ENCODE measurements at places on chromosomes 5 and 9. TPM values are rescaled to one million over a fixed set of nuclear protein-coding genes. Genes with fewer than 3 reads are reported as not detected.

DNA sequence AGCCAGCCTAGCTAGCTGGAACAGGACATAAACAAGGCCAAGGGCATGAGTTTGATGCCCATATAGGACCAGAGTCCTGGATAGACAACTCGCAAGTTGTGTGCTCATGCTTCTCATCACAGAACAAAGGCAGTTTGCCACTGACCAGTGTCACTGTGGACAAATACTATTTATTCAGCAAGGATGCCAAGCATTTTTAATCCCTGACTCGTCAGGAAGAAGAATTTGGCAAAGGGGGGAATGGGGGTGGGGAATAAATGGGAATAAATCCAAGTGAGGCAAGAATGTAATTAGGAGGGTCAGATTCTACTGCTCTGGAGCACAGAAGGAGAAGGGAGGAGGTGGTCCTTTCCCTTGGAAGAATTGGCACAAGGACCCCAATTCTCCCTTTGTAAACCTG is 46.8 kb upstream of the ANKRD55 start:
- no peaks in the 10 kb centered on the region for H3K4me1 ChIP-seq
- H3K27me3 ChIP-seq = no peaks in the 10 kb centered on the region
- H3K36me3 ChIP-seq = no peaks in the 10 kb centered on the region
- no peak for DNase-seq
- no peak overlapping the region for H3K27ac ChIP-seq

DNA sequence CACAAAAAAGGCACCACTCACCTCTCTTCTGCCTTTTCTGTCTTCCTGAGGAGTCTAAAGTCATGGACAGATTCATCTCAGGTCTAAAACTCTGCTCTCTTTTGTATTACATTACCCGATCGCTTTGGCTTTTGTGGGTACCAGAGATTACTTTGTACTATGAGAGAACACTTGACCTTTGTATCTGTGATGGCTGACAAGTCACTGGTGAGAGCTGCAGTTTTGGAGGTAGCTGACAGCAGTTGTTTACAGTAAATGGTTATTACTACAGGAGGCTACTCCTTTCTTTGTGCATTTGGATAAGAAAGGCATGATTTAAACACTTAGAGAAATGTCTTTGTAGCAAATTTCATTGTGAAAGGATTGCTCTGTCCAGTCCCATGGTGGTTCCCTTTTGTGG is 307.3 kb downstream of the FBXL17 start:
- no peak for DNase-seq
- no peaks in the 10 kb centered on the region for H3K27me3 ChIP-seq
- H3K4me1 ChIP-seq = no peaks in the 10 kb centered on the region
- H3K36me3 ChIP-seq = no peaks in the 10 kb centered on the region

DNA sequence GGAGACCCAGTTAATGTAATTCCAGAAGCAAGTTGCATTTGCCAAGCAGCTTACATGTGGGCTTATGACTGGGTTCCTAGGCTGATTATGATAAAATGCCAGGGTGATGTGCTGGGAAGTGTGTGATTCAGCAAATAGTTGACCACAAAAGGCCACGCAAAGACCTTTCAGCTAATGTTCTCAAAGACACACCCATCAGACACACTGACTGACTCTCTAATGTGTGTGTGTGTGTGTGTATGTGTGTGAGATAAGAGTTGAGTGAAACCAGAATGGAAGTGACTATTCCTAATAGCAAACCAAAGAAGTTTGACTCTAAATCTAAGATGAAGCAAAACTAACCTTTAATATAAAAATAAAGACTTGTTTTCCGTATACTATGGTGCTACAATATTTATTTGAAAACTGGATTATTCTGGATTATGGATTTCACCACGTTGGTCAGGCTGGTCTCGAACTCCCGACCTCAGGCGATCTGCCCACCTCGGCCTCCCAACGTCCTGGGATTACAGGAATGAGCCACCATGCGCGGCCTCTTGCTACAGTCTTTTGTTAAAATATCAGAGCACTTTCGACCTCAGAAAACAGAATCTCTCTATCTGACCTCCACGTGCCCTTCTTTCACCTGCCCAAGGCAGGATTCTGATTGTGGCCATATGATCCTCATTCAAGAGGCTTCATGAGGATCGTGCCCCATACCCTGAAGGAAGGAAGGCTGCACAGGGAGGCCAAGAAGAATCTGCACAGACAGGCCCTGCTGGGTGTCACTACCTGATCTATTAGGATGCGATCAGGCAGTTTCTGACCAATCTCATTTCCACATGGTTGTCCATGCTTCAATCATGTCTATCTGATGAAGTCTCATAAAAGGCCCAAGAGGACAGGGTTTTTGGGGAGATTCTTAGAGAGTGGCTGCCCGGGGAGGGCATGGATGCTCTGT is 75.6 kb downstream of the USP20 start:
- H3K36me3 ChIP-seq = peaks cover 12% of the 10 kb centered on the region
- H3K27ac ChIP-seq = no peak overlapping the region
- no peaks in the 10 kb centered on the region for H3K4me1 ChIP-seq

GRCh38 chr5:133398646-133399101 is 213.7 kb downstream of the FSTL4 start:
- H3K36me3 ChIP-seq = no peaks in the 10 kb centered on the region
- DNase-seq = no peak
- H3K4me3 ChIP-seq = no peak overlapping the region

FRRS1L gene
- 0.85 TPM for polyA plus RNA-seq

PCSK1 gene
- polyA plus RNA-seq = 7.1 TPM

DNA sequence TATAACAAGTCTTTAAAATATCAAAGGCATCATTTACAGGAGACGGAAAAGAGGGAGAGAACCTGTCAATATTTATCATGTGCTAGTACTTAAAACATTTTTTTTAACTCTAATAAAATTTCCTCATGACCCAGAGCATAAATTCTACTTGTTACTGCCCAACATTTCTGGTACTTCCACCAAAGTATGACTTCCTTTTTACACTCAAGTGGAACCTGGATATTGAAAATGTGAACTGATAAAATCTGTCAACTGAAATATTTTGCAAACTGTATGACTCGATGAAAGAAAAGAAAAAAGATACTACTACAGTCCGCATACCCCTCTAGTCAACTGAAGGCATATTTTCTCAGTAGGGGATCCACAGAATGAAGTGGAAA is 37.1 kb downstream of the FAM13B start:
- H3K27me3 ChIP-seq = no peaks in the 10 kb centered on the region
- DNase-seq = no peak
- H3K4me3 ChIP-seq = no peak overlapping the region
- peaks cover 3% of the 10 kb centered on the region for H3K36me3 ChIP-seq
- H3K27ac ChIP-seq = no peak overlapping the region

GRCh38 chr5:96528826-96529474 is 95.9 kb upstream of the PCSK1 start:
- no peak for DNase-seq
- no peaks in the 10 kb centered on the region for H3K27me3 ChIP-seq
- H3K4me1 ChIP-seq = no peaks in the 10 kb centered on the region
- H3K27ac ChIP-seq = no peak overlapping the region

ARHGEF37 gene
- 3.8 TPM for polyA plus RNA-seq

DNA sequence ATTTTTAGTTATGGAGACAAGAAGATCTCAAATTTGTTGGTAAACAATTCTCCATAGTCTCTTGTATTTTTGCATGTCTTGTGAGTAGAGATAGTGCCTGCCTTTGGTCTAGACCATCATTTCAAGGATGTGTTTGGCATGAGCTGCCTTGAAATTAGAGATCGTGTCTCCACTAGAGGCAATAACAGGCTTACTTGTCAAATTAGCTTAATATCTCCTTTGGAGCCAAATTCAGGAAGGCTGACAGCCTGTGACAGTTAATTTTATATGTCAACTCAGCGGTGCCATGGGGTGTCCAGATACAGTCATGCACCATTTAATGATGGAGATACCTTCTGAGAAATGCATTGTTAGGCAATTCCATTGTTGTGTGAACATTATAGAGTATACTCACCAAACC is 24.8 kb upstream of the PRDM9 start:
- no peak overlapping the region for H3K4me3 ChIP-seq
- no peaks in the 10 kb centered on the region for H3K36me3 ChIP-seq
- no peak for DNase-seq
- H3K27ac ChIP-seq = no peak overlapping the region
- no peaks in the 10 kb centered on the region for H3K27me3 ChIP-seq

DNA sequence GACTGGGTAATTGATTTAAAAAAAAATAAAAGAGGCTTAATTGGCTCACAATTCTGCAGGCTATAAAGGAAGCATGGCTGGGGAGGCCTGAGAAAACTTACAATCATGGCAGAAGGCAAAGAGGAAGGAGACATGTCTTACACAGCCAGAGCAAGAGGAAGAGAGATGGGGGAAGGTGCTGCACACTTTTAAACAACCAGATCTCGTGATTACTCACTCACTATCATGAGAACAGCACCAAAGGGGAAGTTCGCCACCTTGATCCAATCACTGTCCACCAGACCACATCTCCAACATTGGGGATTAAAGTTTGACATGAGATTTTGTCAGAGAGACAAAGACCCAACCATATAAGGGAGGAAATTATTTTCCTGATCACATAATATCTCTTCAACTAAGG is 138.8 kb upstream of the NR4A3 start:
- H3K27ac ChIP-seq = no peak overlapping the region
- H3K4me3 ChIP-seq = no peak overlapping the region
- no peaks in the 10 kb centered on the region for H3K4me1 ChIP-seq
- no peaks in the 10 kb centered on the region for H3K36me3 ChIP-seq
- no peaks in the 10 kb centered on the region for H3K27me3 ChIP-seq

DNA sequence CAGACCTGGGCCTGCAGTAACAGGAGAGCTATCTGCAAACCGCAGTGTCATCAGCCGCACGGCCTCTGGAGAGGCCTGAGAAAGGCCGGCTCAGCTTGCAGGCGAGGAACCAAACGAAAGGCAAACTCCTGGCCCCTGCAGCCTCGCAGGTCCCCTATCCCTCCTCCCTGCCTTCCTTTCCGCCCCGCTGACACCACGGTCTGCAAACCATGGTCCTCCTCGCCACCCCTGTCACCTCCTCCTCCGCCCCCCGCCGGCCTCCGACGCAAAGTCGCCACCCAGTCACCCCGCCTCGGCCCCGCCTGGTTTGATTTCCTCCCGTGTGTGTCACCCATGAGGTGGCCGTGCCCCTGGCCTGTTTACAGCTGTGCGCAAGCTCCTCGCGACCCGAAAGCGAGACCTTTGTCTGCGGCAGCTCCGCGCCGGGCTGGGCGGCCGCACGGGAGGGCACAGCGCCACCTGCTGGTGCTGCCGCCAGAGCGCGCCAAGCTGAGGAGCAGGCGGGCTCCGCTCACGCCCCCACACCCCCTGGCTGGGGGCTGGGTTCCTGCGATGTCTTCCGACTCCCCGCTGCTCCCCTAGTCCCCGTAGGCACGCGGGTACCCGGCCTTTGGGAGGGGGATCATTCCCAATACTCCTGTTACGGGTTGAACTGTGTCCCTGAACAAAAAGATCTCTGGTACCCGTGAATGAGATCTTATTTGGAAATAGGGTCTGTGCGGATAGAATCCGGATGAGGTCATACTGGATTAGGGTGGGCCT is 19.4 kb downstream of the GBGT1 start:
- no peak overlapping the region for H3K4me3 ChIP-seq
- peak overlapping the region; percentile 91 for H3K27ac ChIP-seq
- peak; percentile 90 for DNase-seq
- H3K36me3 ChIP-seq = peaks cover 53% of the 10 kb centered on the region
- H3K27me3 ChIP-seq = no peaks in the 10 kb centered on the region
